ENCODE measurements at places on chromosomes 13 and 19.
A peak's percentile ranks its signal among the peaks of the same experiment; 100 is the strongest.

- DNase-seq, result no peak
These were observed 20.9 kb downstream of the MAP2K2 start for GRCh38 chr19:4103080-4103433.

- no peak for DNase-seq
These were observed 230.8 kb downstream of the POU4F1 start for GRCh38 chr13:78372581-78372980.

- DNase-seq, result no peak
These were observed 71.6 kb downstream of the TM9SF2 start for GRCh38 chr13:99572921-99573320.

DNA sequence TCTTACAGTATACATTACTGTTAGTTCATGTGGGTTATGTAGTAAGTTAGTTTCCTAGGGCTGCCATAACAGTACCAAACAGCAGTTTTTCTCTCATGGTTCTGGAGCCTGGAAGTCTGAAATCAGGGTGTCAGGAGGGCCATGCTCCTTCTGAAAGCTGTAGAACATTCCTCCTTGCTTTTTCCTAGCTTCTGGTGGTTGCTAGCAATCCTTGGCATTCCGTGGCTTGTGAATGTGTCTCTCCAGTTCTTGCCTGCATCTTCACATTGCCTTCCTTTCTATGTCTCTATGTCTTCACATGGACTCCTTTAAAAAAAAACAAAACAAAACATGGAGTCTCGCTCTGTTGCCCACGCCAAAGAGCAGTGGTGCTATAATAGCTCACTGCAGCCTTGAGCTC, 95.4 kb downstream of the WDFY2 start:
- DNase-seq, result no peak

DNA sequence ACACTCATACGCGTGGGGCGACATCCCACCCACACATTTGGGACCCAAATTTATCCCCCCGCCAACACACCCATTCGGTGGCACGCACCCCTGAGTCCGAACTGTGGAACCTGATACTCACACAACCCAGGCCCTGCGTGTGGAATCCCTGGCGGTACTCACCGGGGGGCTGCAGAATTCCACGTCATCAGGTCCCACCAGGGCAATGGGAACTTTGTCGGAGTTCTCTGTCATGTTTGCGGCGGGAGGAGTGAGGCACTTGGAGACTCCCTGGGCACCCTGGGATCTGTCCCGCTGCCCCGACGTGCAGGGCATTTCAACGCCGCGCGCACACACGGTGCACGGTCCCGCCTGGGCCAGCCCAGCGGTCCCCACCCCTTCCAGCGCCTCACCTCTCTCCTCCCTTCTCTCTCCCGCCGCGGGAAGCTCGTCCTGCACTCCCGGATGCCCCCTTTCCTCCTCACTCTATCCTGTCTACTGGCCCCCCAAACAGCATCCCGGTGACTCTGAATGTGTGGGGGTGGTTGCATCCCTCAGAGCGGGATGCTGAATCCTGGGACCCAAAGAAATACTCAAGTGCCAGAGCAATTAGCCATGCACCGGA, at the start of gene CNMD:
Gene CNMD, minus strand, starts transcription at position 353 of the 604 bp plus-strand sequence. Its CDS starts 119 bp downstream, at position 234.
- no peak for DNase-seq

GRCh38 chr19:42207767-42208271, 9.7 kb downstream of the DEDD2 start:
- DNase-seq, result no peak

DNA sequence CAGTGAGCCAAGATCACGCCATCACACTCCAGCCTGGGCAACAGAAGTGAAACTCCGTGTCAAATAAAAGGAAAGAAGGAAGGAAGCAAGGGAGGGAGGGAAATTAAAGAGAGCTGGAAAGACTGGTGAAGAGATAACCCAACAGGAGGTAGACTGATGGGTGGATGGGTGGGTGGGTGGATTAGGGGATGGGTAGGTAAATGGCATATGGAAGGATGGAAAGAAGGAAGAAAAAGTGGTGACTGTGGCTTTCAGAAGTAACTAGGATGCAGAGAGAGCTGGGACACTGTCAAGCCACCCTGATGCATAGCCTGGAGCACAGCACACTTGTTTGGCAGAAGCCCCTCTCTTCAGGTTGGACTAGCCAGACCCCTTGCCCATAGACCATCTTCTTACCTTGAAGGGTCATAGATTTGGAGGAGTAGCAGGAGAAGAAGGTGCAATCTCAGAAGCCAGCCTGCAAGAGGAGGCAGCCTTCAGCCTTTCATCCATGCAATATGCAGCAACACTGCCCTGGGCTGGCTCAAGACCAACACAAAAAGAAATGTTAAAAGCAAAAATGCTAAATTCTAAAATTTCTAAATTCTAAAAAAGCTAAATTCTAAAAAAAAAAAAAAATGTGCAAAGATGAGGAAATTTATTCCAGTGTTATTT, 5.1 kb downstream of the IQCN start:
- no peak for DNase-seq

DNA sequence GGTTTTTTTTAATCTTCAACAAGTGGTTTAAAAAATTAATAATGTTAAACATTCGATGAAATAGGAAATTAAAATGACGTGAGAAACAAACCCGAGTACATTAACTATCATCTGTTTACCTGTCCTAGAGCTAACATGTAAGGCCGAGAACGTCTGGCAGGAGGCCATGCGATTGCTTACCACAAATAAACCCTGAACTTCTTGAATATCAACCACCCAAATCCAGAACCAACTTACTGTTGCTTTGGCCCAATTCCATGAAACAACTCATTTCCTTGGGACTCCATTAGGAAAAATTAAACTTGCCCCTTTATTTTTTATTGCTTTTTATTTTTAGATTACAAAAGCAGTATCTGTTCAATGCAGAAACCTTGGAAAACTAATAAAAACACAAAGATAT, 228.9 kb upstream of the IRS2 start:
- DNase-seq, result no peak

DNA sequence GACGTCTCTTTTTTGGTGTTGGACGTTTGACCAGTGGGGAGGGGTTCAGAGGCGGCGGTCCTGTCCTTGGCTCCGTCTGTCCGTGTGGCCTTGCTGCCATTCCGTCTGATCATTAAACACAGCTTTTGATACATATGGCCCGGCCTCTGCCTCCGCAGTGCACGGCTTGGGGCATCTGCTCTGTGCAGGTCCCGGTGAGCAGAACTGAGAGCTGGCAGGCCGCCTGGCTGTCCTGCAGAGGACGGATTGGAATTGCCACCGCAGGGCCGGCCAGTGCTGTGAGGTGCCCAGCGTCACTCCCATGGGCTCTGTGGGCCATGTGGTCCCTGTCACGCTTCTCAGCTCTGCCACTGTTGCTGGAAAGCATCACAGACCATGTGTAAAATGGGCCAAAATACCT, 5.4 kb upstream of the TMPRSS9 start:
- no peak for DNase-seq

DNA sequence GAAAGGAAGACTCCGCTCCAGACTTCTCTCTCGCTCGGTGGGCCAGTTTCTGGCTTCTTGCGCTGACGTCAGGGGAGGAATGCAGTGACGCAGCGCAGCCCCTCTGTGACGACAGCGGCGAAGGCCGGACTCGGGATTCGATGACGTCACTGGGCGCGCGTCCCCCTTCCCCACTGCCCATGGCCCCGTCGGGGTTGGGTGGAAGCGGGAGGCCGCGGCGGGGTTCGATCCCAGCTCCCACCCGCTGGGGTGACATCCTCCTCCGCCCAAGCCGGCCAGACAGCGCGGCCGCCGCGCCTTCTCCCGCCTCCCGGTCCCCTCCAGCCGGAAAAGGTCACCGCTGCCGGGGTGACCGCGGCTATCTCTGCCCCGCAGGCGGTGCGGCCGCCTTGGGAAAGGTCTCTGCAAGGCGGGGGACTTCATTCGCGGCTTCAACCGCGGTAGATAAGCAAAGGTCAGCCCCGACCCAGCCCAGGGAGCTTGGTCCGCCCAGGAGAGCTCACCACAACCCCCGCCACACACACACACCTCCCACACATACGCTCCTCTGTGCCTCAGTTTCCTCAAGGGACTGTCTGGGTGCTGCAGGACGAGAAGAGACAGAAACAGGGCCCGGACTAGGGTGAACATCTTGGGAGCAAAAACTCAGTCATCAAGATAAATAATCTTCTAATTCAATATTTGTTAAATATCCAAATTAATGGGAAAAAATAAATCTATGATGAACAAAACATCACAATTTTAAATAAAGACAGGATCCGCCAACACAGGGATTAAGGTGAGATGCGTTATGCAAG, 844 bp upstream of the RFX1 start:
- DNase-seq, result peak; percentile 75

GRCh38 chr19:16068696-16069259, 7.5 kb upstream of the TPM4 start:
- DNase-seq, result no peak

DNA sequence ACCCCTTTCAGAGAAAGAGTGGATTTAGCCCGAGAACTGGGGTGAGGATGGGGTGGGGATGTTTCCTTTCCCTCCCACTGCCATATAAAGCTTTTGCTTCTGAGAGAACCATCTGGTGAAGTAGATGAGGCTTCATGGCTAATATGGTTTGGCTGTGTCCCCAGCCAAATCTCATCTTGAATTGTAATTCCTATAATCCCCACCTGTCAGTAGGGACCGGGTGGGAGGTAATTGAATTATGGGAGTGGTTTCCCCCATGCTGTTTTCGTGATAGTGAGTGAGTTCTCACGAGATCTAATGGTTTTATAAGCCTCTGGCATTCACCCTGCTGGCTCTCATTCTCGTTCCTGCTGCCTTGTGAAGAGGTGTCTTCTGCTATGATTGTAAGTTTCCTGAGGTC, 270.9 kb downstream of the LMO7 start:
- DNase-seq, result no peak

DNA sequence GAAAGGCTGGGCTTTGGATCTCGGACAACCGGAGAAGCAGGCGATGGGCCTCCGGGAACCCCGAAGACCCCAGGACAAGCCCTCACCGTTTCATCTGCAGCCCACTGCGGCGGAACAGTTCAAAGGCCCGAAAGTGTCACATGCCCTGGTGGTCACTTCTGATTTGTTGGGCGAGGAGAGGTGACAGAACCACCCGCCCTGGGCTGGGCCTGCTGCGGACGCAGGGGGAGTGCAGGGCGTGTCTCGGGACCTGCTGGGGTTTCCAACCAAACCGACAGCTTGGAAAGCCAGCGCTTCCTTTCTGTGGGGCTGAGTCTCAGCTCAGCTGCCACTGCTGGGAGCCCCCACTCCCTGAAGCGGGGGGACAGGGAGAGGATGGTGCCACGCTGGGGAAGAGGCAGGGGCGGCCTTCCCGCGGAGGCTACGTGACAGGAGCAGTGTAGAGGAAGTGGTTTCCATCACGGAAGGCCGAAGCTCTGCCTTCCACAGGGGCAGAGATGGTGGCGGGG, 22.8 kb upstream of the ZBTB7A start:
- DNase-seq, result no peak

DNA sequence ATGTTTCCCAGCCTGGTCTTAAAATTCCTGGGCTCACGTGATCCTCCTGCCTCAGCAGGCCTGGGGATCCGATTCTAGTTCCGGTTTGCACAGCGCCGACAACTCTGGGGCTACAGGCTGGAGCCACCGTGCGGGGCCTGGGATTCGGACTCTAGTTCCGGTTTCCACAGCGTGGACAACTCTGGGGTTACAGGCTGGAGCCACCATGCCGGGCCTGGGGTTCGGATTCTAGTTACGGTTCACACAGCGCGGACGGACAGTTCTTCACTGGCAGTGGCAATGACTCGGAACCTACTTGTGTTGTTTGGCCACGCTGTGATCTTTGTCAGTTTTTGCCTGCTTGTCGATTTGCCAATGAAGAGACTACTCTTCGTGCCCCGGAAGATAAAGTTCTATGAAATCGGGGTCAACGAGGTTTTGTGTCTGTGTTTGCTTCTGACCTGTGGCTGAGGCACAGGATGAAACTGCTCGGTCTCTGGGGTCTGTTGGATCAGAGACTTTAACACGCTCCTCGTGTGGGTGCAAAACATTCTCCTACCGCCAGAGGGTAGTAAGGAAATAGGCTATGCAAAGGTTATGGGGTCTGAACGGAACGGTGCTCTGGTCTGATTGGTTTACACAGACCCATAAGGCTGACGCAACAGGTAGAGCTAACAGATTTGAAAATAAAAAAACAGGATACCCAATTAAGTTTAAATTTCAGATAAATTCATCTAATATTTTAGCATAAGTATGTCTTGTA, 12.1 kb upstream of the ZSCAN1 start:
- no peak for DNase-seq

GRCh38 chr13:82747958-82748357, 1134.3 kb downstream of the SLITRK1 start:
- no peak for DNase-seq

- no peak for DNase-seq
These were observed 100.0 kb downstream of the TSHZ3 start for GRCh38 chr19:31249217-31249616.

- no peak for DNase-seq
These were observed 207.0 kb downstream of the SLITRK6 start for GRCh38 chr13:85592211-85592610.

- no peak for DNase-seq
These were observed 62.9 kb downstream of the ZC3H13 start for GRCh38 chr13:45989607-45990006.

- DNase-seq, result peak; percentile 37
These were observed 45.5 kb upstream of the C13orf46 start for GRCh38 chr13:114019367-114019766.

GRCh38 chr13:40503966-40504591, 162.4 kb downstream of the FOXO1 start:
- DNase-seq, result no peak

GRCh38 chr13:40031031-40031430, 375.6 kb downstream of the COG6 start:
- DNase-seq, result no peak

DNA sequence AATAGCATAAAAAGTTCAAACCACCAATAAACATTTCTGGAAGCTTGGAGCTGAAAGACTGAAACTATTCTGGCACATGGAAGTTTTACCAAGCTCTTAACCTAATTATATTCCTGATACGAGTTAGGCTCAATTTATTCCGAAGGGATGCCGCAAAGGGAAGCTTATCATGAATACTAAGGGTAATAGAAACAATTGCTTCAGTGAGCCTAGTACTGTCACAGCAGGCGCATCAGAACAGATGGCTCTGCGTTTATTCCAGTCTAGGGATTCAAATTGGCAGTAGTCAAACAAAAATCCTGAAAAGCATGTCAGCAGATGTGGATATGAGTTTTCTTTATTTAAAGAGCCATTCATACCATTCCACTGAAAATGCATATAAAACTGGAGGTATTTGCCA, 779.5 kb downstream of the GPC5 start:
- no peak for DNase-seq

- DNase-seq, result no peak
These were observed 5.4 kb downstream of the ARHGAP33 start for GRCh38 chr19:35780717-35781116.

DNA sequence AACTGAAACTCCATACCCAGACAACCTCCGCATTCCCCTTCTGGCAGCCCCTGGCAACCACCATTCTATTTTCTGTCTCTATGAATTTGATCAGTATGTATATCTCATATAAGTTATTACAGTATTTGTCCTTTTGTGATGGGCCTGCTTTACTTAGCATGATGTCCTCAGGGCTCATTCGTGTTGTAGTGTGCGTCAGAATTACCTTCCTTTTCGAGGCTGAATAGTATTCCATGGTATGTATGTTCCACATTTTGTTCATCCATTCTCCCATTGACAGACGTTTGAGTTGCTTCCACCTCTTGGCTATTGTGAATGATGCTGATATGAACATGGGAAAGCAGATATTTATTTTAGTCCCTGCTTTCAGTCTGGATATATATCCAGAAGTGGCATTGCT, 5.0 kb downstream of the PLEKHF1 start:
- no peak for DNase-seq
